Activated T-helper 17 cell treated with anti-CD3 and anti-CD28 coated beads, Interleukin-2, amount 50 U/mL, for 72 hours (primary cell): ENCODE measurements at places on chromosomes 7 and 10. TPM values are rescaled to one million over a fixed set of nuclear protein-coding genes. Genes with fewer than 3 reads are reported as not detected.

GRCh38 chr10:36416513-36416912 is 708.9 kb upstream of the ANKRD30A start:
- no peak for ATAC-seq

DNA sequence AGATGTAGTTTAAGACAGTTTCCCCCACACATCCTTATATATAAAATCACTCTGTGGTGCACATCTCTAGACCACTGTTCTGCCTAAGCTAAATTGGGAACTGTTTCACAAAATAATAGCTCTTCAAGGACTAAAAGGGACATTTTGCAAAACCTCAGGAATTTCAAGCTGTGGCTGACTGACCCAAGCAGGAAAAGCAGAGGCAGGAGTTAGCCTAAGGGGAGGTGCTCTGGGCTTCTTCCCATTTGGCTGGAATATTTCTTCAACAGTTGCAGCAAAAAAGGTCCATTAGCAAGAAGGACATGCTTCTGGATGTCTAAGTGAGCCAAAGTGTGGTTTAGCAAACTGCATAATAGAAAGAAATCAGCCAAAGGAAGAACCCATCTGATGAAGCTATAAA is 551.2 kb upstream of the ANKRD30A start:
- no peak for ATAC-seq

DNA sequence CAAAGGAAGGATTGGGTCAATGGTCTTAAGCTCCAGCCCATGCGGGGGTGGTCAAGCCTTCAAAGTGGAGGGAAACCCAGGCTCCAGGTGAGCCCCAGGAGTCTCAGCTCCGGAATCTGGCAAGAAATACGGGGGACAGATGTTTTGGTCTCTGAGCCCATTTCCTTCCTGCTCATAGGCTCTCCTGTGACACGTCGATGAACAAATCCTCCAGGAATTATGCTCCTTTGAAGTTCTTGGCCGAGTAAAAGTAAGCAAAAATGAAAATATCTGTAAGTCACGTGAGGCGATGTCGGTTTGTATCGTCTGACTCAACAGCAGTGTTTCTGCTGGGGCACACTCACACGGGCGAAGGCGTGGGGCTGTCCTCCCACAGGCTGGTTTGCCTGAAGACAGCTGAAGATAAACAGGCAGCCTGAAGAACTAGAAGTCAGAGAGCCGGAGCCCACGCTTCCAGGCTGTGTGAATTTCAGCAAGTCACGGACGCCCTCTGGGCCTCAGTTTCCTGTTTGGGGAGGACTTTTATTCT is 52.6 kb upstream of the SMNDC1 start:
- ATAC-seq: peak; percentile 41

- ATAC-seq: no peak
These were observed 57.5 kb upstream of the MGAM2 start for GRCh38 chr7:142053988-142054387.

GRCh38 chr10:14592566-14592965 is 182.1 kb downstream of the FAM107B start:
- no peak for ATAC-seq

GRCh38 chr10:99450156-99450555 is 19.7 kb upstream of the GOT1 start:
- ATAC-seq: no peak

Gene EPHA1
- total RNA-seq: 1.8 TPM

Gene BMI1
- total RNA-seq: 81.1 TPM

Gene IFIT1
- total RNA-seq: 0.58 TPM
